GM23338 (cell line): ENCODE measurements at places on chromosomes 4 and X. TPM values are rescaled to one million over a fixed set of nuclear protein-coding genes. Genes with fewer than 3 reads are reported as not detected.

Gene GC
- polyA plus RNA-seq: 0.38 and 1.7 TPM in 2 replicates

Gene ALAS2
- 0.23 TPM in 1 of 2 replicates, not detected in the other for polyA plus RNA-seq

Gene SSX4B
- 0.47 and 0.48 TPM in 2 replicates for polyA plus RNA-seq

Gene GYPE
- polyA plus RNA-seq: 0.24 TPM in 1 of 2 replicates, not detected in the other

Gene RAB33A
- 4.7 and 5.5 TPM in 2 replicates for polyA plus RNA-seq

Gene PABPC4L
- polyA plus RNA-seq: 1.8 and 2.1 TPM in 2 replicates

Gene FMR1NB
- not detected in 2 replicates for polyA plus RNA-seq

Gene NLRP2B
- polyA plus RNA-seq: not detected in 2 replicates

Gene CC2D2A
- 11.1 and 13.9 TPM in 2 replicates for polyA plus RNA-seq

Gene ALPK1
- polyA plus RNA-seq: 0.10 TPM in 1 of 2 replicates, not detected in the other

Gene LDB2
- polyA plus RNA-seq: 48.6 and 51.3 TPM in 2 replicates

Gene AREG
- 0.45 TPM in 1 of 2 replicates, not detected in the other for polyA plus RNA-seq
